ENCODE measurements at places on chromosomes 7 and 10.

DNA sequence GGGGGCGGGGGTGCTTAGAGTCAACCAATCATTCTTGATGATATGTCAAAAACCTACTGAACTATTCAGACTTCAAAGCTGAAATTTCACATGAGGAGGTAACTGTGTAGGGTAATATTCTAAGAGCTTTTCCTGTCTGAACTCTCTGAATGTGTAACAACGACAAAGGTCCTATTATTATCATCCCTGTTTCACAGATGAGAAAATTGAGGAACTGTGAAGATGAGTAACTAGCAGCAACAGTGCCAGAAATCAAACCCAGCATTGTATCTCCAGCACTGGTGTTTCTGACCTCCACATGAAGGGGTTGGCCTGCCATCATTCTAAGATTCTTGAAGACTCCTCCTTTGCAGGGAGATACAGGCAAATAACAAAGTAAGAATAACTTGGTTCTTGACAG lies 294.7 kb upstream of the AOAH start:
- no peak for DNase-seq

DNA sequence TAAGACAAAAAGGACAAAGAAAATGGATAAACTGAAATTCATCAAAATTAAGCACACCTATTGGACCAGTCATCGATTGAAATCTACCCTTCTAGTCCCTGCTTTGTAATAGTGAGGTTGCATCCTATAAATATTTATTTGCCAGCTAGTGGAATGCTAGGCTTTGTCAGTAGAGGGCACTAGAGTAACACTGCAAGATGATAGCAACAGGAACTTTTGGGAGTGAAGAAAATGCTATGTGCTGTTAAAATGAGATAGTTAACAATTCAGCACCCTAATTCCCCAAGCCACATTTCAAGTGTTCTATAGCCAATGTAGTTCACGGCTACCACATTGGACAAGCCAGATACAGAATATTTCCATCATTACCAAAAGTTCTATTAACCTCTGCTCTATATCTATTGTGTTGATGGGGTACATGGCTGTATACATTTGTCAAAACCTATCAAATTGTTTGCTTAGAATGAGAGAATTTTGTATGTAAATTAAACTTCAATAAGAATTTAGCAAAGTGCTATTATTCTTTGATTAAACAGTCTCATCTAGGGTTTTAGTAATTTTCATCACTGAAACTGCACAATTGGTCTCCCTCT lies 69.8 kb downstream of the LSMEM1 start:
- DNase-seq, result peak; percentile 13

GRCh38 chr7:131087756-131088658 lies 239.7 kb upstream of the MKLN1 start:
- DNase-seq, result no peak

DNA sequence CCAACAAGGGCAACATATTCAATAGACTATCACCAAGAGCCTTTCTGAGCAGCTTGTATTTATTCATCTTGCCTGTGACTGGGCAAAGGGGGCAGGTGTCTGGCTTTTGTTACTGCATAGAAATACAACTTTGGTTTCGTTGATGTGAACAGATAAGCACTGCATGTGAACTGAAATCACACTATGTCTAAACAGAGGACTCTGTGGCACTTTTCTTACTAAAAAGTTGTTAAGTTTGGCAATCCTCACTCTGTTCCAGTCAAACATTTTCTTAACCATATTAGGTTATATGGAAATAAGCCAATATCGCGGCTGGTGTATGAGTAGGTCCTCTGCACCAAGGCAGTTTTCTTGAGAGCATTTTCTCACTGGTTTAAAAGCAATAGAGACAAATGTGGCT lies 48.5 kb downstream of the CALD1 start:
- no peak for DNase-seq

DNA sequence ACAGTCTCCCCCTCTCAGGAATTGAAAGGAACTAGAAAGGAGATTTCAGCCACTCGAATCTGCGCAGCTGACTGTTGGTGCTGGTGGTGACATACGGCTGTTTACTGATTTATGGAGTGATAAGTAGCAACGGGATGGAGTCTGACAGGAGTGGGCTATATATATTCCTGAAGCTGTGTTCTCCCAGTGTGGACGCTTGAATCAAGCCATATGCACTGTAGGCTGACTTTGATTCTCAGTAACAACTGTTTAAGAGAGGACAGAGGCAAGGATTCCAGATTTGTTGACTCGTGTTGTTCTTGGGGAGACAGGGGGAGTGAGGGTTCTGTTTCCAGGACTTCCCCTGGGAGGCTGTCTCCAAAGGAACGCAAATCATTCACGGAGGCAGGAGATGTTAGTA lies 260.1 kb upstream of the AUTS2 start:
- DNase-seq, result no peak

GRCh38 chr7:142612237-142612881 lies 136.9 kb upstream of the PRSS1 start:
- no peak for DNase-seq

- DNase-seq, result no peak
These were observed 213.2 kb downstream of the CCDC3 start for GRCh38 chr10:12788277-12788676.

- no peak for DNase-seq
These were observed 155.3 kb downstream of the SND1 start for GRCh38 chr7:127807340-127807739.

- DNase-seq, result peak; percentile 31
These were observed 711 bp downstream of the NAMPT start for GRCh38 chr7:106283831-106284713.

GRCh38 chr7:47091141-47091540 lies 490.8 kb downstream of the TNS3 start:
- no peak for DNase-seq

- DNase-seq, result no peak
These were observed 86.6 kb upstream of the C7orf33 start for GRCh38 chr7:148503900-148504487.

DNA sequence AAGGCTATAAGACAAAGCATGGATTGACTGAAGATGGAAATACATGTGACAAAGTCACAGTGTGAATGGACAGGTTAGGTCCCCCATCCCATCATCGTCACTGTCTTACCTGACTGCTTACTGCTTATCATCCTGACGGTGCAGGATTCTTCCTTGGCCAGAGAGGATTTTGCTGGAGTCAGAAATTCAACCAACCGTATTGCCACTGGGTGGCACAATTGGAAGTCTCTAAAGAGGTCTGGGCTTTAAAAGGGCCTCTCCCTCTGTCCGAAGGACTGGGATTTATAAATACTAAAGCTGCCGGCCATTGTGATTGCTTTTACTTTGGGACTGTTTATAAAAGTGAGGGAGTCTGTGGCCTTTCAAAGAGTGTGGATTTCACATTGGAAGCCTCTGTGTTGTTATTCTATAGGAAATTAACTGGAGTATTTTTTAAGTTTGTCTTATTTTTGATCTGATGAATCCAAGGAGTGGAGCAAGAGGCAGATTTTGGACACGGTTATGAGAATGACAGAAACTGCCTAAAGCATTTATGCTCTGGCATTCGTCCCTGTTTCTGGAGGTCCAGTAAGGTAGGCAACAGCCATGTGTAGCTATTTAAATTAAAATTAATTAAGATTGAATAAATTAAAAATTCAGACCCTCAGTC lies 113.3 kb upstream of the CREB5 start:
- no peak for DNase-seq

- DNase-seq, result no peak
These were observed 830.2 kb upstream of the LRRTM3 start for GRCh38 chr10:66095610-66096009.

DNA sequence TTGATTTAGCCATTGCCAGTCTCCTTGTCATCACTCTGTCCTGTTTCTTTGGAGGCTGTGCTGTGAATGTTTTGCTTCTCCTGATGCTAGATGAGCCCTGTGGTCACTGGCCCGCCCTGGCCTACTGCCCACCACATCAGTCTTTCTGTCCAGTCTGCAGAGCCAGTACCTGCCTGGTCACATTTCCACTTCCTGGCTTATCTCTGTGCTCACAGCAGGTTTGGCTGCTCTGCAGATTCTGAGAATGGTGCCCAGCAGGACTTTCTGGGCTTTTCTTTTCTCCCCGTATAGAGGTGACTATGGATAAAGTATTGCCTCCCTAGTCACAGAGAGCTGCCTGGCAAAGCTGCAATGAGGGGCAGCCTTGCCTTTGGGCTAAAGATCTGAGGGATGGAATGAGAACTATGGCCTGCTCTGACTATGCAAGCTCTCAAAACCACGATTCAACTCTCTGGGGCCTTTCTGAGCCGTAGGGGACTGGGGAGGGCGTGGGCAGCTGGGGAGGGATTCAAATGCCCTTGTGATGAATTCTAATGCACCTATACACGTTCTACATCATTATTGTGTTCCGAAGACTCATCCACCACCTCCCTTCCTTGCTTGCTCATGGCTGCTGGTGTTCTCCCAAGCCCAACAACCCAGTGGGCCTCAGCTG lies 410.4 kb upstream of the NPVF start:
- no peak for DNase-seq

GRCh38 chr10:86591436-86591835 lies 62.9 kb upstream of the OPN4 start:
- DNase-seq, result no peak

DNA sequence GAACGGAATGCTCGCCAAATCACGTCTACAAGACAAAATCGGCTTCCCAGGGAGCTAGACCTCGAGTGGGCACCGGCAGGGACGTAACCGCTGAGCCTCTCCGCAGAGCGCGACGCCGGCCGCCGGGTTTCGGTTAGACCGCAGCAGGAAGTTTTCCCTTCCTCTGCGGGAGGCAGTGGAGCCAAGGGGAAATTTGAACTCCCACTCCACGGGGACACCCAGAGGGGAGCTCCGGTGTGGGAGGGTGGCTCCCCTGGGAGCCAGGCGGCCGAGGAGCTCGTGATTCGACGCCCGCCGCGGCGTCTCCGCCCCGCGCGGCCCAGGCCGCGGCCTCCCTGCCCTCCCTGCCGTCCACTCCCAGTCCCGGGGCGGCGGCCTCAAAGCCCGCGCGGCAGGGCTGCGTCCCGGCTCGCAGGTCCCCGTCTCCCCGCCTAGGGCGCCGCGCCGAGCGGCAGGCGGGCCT lies 426 bp downstream of the SYPL1 start:
- peak; percentile 27 for DNase-seq

DNA sequence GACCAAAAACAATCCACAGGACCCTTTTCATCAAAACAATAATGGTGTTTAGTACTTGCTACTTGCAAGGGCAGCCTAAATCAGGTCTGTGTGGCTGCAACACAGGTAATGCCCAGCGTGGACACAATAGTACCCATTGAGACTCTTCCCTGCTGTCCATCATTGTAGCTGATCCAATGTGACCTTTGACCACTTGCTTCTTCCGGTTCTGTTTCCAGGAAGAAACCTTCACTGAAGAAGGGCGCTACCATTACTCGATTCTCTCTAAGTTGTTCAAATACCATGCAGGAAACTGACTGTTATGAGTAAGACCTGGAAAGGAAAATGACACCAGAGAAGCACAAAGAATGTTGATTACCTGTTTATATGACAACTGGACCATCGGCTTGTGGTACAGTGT lies 1077.3 kb downstream of the KCNMA1 start:
- DNase-seq, result no peak
